ENCODE measurements at places on chromosomes 13 and 19.

DNA sequence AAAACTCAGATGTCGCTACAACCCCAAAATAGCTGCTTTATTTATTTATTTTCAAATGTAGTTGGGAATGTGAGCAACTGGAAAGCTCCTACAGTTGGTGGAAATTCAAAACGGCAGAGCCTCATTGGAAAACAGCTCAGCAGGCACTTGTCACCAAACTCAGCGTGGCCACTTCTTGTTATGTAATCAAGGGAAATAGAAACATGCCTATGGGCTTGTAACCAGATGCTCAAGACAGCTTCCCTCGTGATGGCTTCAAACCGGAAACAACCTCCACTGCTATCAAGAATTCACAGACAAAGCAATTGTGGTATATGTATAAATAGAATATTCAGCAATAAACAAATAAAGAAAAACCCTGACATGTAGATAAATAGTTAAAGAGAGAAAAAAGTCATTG lies 627.8 kb upstream of the SLC10A2 start:
- no peak for DNase-seq

- DNase-seq = no peak
These were observed 127.1 kb upstream of the SPACA7 start for GRCh38 chr13:112248862-112249592.

GRCh38 chr19:5339198-5339949 lies 1.2 kb downstream of the PTPRS start:
- no peak for DNase-seq

DNA sequence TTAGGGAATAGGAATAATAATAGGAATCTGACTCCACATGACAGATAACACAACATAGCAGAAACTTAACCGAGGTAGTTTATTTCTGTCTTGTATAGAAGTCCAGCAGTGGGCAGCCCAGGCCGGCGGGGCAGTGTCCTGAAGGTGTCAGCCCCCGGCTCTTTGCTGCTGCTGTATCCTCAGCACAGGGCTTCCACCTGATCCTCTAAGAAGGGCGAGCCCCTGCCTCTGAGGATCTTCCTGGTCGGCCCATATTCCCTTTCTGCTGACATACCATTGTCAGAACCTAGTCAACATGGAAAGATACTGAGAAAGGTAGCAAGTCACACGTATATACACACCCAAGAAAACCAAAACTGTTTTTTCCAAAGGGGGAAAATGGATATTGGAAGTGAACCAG lies 56.2 kb upstream of the GPR183 start:
- no peak for DNase-seq

- no peak for DNase-seq
These were observed 442 bp downstream of the REXO1 start for GRCh38 chr19:1847684-1848398.

GRCh38 chr13:99800011-99800410 lies 171.6 kb downstream of the ZIC5 start:
- no peak for DNase-seq

GRCh38 chr13:111396457-111396856 lies 76.0 kb downstream of the TEX29 start:
- no peak for DNase-seq

DNA sequence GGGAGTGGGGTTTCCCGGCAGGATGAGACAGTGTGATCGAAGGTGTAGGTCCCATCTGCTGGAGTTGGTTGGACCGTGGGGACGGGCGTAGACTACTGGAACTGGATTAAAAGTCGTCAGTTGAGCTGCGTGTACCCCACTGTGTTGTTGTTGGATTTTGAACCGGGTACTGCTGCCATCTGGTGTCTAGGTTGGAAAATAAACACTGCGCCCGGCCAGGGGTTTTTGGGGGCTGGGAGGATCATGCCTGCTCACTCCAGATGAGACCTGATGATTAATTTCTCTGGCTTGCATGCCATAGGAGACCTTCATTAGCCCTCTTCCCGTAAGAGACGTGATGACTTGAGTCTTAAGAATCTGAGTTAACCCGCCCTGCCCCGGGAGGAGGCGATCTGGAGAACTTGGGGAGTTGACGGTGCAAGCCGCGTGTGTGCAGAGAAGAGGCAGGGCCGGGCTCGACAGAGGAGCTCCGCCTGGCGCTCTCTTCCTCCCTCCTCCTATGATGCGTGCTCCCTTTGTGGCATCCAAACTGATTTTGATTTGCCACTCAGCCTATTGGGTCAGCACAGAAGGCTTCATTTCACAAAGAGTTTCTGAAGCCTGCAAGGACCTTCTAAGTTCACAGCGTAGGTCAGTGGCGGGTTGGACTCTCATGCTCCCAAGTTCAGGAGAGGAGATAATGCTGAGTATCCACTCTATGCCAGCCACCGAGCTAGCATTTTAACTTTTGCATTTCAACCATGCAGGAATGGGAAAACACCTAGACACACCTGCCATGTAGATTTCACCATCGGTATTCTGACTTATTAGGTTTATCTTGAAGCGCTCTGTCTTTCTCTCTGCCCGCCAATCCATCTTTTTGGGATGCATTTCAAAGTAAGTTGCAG lies 2.7 kb downstream of the UHRF1 start:
- peak; percentile 72 for DNase-seq

- no peak for DNase-seq
These were observed 33.8 kb downstream of the PEX11G start for GRCh38 chr19:7454998-7455397.

GRCh38 chr13:48110132-48110868 lies 15.4 kb upstream of the MED4 start:
- DNase-seq = no peak

GRCh38 chr13:114275304-114275703 lies 6.1 kb upstream of the UPF3A start:
- DNase-seq = no peak

- no peak for DNase-seq
These were observed 25.9 kb downstream of the ELAVL1 start for GRCh38 chr19:7979559-7979958.

DNA sequence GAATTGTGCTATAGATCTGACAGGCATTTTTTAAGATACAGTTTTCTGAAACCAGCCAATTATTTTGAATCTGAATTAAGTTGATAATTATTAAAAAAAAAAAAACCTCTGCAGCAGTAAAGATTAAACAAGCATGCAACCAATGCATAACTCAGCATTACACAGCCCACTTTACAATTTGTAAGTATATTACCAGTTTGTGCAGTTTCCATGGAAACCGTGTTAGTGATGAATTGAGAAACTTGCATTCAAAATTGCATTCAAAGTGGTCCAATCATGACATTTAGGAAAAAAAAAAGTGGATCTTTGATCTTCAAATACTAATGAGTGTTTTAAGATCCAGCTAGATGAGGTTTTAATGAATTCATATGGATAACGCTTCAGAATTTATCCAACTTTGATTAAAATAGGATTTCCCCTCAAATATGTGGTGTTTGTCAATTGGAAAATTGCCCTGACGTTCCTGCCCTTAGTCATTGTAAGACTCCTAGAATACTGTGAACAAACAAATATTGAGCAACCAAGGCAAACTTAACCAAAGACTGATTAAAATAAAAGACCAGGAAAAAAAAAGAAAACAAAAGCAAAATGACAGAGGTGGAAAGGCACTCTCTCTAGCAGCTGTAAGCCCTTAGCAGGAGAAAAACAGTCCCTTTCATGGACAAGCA lies 314.8 kb upstream of the MAB21L1 start:
- DNase-seq = no peak

GRCh38 chr19:30160426-30160825 lies 211.8 kb upstream of the ZNF536 start:
- DNase-seq = no peak

DNA sequence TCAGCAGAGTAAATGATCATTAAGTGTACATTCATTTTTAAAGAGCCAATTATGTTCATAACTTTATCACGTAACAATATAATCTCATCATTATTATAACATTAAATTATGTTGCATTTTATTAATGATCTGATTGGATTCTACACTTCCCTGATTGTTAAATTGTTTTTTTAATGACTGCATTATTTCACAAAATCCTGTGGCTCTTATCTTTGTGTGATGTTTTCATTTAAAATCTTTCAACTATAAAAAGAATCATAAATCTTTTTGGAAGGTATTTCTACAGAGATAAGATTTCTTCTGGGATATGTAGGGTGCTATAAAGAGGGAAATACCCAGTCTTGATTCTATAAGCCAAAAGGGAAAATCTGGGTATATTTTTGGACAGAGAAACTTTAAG lies 101.7 kb downstream of the ZIC5 start:
- no peak for DNase-seq

GRCh38 chr19:4360641-4361151 lies 17.3 kb downstream of the MPND start:
- no peak for DNase-seq

GRCh38 chr19:55304279-55304978 lies 20.6 kb downstream of the BRSK1 start:
- DNase-seq = no peak

- DNase-seq = peak; percentile 2
These were observed 531.3 kb downstream of the RFC3 start for GRCh38 chr13:34349091-34349722.

DNA sequence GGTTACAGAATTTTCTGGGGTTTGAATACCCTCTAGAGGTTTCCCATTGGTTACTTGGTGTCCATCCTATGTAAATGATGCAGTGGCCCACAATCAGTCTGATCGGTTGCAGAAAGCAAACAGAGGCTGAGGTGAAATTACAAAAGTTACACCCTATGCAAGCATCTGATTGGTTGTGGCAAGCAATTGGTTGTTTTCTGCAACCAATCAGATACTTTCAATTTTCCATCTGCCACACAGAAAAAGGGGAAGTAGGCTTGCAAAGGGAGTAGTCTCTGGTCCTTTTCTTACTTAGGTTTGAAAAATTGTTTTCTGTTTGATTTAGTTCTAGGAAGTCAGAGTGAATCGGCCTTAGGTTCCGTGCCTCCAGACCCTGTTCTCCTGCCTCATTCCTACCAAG lies 93.1 kb downstream of the WTIP start:
- DNase-seq = no peak

GRCh38 chr19:5231857-5232678 lies 108.5 kb downstream of the PTPRS start:
- DNase-seq = no peak

DNA sequence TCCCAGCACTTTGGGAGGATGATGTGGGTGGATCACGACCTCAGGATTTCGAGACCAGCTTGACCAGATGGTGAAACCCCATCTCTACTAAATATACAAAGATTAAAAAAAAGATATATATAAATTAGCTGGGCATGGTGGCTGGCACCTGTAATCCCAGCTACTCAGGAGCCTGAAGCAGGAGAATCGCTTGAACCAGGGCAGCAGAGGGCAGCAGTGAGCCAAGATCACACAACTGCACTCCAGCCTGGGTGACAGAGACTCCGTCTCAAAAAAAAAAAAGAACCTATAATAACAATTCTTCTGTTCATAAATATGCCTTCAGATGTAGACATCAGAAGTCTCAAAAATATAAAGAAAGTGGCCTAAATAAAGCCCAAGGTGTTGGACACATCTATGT lies 7.6 kb downstream of the ZNF737 start:
- no peak for DNase-seq

DNA sequence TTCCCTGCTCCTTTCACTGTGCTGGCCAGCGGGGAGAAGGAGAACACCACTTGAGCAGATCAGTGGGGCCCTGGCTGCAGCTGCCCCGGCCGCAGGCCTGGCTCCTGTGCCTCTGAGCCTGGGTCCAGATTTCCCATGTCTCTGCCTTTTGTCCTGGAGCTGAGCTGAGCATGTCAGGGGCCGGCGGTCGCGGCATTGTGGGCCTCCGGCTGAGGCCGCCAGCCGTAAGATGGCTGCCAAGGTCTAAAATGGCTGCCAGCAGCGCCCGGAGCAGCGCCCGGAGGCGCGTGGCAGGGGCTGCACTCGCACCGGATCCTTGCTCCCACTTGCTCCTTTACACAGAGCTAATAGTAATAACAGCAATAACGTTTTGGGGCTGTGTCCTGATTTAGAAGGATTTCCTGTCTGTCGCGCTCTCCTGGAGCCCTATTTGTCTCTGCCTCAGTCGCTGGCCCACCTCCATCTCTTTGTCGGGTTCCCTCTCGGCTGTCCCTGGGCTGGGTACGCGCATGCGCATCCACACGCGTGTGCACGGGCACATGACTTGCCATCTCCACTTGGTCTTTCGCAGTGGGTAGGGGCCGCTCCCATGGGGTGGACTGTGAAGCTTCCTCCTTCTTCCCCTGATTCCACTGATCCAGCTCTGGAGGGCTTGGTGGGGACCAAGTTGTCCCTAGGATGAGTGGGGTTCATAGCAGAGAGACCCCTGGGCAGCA lies 32.1 kb downstream of the LYL1 start:
- DNase-seq = no peak

GRCh38 chr19:4647676-4648644 lies 8.6 kb downstream of the TNFAIP8L1 start:
- no peak for DNase-seq

GRCh38 chr13:90281709-90282108 lies 1065.8 kb upstream of the MIR17HG start:
- DNase-seq = no peak

DNA sequence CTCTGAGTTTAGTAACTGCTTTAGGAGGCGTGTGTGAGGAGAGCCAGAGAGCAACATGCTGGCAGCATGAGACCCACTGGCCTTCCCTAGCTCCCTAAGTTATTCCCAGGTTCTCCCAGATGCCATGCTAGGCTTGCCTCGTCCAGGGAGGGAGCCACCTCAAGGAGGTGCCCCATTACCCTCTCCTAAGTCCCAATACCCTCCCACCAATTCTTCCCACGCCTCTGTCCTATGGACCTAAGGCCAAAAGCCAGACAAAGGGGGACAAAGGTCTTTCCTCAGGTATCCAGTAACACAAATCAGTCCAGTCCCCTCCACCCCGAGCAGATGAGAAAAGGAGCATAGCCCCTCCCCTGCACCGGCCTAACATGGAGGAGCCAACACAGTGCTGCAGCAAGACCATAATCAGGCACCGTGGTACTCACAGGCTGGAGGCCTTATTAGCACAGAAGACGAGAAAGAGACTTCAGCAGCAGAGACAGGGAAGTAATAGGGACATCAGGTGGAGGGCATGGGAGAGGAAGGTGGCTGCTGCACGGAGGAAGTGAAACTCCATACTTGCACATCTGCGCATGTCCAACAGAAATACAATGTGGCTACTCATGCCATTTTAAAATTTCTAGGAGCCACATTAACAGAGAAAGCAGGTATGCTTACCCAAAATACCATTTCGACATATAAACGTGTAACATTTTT lies 46.3 kb downstream of the BRD4 start:
- no peak for DNase-seq

- no peak for DNase-seq
These were observed 536 bp downstream of the PRSS57 start for GRCh38 chr19:694481-695351.

GRCh38 chr19:36196249-36196648 lies 18.2 kb downstream of the ZNF565 start:
- DNase-seq = no peak

DNA sequence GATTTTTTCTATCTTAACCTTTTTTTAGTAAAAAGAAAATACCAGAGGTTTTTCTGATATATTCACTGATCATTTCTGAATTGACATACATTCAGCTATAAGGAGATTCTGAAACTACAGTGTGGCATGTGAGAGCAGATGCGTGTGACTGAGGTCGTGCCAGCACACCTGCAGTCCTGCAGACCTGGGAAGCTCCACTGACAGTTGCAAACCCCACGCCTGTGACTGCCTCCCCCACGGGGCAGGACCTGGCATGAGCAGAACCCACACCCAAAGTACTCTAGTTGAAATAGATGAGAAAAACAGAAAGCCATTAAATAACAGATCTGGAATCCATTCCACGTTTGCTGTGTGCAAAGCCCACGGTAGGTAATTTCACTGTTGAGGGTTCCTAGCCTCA lies 80.7 kb downstream of the TEX29 start:
- no peak for DNase-seq

- DNase-seq = no peak
These were observed 202.8 kb upstream of the ATXN8OS start for GRCh38 chr13:69904784-69905183.

- no peak for DNase-seq
These were observed 175.6 kb upstream of the SLITRK6 start for GRCh38 chr13:85974608-85975366.

Data from C1 segment of cervical spinal cord (tissue), 14 donors.